ENCODE measurements at places on chromosomes 12 and 14.

DNA sequence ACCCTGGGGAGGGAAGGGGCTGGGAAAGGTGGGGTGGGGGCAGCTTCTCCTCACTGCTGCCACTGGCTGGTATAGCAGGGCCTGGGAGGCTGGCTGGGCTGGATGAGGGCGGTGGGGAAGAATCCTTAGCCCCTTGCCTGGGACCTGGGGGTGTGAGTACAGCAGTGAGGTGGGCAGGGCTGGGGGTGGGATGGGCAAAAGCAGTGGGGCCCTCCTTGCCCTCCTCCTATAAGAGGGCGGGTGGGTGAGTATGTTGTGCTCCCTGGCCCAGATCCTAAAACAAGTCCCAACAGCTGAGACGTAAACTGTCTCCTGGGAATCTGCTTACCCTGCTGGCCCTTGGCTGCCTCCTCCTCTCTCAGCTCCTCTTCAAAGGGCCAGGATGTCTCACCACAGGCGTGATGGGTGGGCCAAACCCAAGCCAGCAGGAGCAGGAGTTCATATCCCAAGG lies 2.2 kb downstream of the NCKAP5L start:
- DNase-seq: no peak

- DNase-seq: no peak
These were observed 127.5 kb downstream of the TMX1 start for GRCh38 chr14:51367600-51367931.

DNA sequence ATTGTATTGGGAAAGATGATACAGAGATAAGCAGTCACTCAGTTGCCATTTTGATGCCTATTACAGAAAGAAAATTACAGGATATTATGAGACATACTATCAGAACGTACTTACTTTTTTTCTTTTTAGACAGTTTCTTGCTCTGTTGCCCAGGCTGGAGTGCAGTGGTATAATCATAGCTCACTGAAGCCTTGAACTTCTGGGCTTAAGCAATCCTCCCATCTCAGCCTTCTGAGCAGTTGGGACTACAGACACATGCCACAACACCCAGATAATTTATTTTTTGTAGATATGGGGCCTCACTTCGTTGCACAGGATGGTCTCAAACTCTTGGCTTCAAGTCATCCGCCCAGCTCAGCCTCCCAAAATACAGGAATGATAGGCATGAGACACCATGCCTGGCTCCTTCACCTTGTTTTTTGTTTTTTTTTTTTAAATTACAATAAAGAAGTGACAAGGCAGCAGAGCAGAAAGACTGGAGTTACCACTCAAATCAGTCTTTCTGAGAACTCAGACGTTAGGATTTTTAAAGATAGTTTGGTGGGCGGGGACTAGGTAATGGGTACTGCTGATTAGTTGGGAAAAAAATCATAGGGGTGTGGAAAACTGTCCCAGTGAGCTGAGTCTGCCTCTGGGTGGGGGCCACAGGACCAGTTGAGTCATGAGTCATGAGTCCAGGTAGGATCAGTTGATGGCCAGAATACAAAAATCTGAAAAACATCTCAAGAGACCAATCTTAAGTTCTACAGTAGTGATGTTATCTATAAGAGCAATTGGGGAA lies 11.5 kb upstream of the CPM start:
- no peak for DNase-seq

- no peak for DNase-seq
These were observed 9.2 kb upstream of the CRIP2 start for GRCh38 chr14:105465209-105466031.

GRCh38 chr12:113658006-113658655 lies 186.5 kb upstream of the LHX5 start:
- DNase-seq: no peak

GRCh38 chr14:51776102-51776894 lies 84.1 kb upstream of the GNG2 start:
- no peak for DNase-seq

DNA sequence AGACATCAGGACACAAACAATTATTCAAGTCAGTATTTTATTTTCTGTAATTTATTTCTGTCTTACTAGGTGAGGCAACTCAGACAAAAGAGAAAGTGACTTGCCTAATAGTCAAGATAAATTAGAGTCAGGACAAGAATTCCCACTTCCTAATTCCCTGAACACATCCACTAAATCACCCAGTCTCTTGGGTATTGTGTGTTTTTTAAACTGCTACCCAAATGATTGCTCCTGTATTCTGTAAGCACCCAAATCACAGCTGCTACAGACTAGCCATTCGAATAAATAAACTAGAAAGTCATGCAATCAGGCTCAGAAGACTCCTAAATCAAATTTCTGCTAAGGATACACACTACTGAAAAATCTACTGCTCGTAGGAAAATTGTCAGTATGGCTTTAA lies 263.0 kb downstream of the DUSP6 start:
- no peak for DNase-seq

DNA sequence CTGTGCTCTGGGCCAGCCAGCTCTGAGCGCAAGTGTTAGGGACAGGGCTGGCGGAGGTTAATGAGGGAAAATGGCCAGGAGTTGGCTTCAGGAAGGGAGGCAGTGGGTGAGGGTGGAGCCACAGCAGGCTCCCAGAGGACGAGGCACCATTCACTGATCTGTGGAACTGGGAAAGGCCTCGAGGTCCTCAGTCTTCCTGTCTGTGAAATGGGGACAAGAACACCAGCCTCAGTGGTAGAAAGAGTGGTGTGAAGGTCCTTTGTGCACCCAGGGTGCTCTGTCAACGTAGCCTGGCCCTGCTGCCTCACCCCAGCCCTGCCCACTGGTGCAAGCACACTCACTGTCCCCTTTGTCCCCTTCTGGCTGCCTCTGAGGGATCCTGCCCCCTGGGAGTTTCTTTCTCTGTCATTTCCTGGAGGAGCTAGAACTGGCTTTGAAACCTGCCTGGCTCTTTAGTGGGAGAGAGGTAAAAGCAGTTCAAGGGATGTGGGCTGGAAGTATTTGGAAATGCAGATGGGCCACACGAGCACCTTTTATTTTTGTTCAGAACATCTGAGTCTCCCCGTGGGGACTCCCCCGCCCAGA lies 25.0 kb downstream of the SYNDIG1L start:
- no peak for DNase-seq

DNA sequence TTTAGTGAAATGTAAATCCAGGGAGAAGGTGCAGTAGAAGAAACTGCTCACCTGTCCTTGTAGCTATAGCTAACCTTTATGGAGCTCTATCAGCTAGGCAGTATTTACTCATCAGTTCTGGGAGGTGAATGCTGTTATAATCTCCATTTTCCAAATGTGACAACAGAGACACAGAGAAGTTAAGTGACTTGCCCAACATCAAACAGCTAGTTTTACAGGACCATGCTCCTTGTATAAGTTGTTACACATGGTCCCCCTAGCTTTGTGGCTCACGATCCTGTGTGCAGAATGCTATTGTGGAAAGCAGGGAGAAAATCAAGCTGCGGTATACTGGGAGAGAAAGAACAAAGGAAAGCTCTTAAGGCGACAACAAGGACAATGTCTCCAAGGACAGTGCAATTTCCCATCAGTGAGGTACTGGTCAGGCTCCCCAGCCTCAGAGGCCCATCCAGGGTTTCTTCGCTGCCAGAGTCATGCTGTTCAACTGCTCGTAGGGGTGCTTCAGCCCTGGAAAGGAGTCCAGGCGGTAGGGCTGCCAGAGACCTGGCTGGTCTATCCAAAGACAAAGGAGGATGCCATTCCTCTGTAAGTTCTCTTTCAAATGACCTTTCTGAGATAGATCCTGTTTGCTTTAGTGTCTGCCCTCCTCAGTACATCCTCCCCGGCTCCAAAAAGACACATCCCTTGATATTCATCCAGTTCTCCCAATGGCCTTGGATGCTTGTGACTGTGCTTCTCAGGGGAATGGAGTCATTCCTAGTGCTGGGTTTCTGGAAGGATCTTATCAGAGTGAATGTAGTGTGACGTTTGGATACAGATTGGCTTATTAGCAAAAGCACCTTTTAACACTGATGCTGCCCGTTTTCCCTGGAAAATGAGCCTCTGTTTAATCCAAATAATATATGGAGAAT lies 95.5 kb downstream of the ARF6 start:
- DNase-seq: no peak

GRCh38 chr14:75120541-75121291 lies 6.1 kb downstream of the NEK9 start:
- DNase-seq: no peak

DNA sequence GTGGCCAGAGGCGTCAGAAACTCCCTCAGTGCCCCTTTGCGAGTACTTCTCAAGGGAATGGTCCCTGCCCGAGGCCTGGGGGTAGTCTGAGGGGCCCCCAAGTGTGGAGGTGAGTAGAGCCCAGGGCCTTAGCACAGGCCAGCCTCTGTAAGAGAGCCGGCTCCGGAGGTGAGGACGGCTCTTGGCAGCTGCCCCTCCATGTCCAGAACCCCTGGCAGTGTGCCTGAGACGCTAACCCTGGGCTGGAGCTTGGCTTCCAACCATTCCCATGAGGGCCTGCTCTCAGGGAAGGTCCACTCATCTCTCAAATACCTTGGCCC lies 61.7 kb downstream of the PRMT8 start:
- DNase-seq: no peak

- DNase-seq: no peak
These were observed 306.1 kb downstream of the DAD1 start for GRCh38 chr14:22282949-22283348.

GRCh38 chr14:61710853-61711817 lies 15.8 kb downstream of the HIF1A start:
- no peak for DNase-seq

GRCh38 chr12:104712968-104713367 lies 245.1 kb downstream of the SLC41A2 start:
- DNase-seq: no peak

DNA sequence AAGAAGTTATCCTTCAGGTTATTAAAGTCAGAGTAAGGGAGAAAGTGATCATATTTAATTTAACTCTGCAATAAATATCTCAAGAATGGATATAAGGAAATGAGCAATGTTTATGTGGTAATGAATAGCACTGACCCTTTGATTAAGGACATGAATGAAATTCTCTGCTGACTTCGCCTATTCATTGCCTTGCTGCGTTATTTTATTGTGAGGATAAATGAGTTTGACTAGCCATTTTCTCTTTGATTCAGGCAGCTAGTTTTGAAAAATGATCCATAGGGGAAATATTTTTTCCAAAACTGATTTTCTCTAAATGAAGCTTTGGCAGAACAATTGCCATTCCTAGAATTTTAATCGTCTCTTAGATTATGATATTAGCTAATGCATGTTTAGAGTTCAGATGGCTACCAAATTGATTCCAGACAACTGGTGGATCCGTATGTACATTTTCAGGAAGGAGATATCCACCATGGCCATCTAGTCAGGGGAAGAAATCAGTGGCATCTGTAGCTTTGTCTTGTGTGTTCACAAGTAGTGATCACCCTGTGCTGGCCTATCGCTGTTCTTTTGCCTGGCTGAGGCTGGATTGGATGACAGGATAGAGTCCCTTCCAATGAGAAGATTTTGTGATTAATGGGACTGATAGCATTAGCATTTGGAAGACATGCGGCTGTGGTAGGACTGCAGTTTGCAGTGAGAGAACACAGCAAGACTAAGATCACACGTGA lies 302.3 kb upstream of the RGS6 start:
- DNase-seq: no peak

DNA sequence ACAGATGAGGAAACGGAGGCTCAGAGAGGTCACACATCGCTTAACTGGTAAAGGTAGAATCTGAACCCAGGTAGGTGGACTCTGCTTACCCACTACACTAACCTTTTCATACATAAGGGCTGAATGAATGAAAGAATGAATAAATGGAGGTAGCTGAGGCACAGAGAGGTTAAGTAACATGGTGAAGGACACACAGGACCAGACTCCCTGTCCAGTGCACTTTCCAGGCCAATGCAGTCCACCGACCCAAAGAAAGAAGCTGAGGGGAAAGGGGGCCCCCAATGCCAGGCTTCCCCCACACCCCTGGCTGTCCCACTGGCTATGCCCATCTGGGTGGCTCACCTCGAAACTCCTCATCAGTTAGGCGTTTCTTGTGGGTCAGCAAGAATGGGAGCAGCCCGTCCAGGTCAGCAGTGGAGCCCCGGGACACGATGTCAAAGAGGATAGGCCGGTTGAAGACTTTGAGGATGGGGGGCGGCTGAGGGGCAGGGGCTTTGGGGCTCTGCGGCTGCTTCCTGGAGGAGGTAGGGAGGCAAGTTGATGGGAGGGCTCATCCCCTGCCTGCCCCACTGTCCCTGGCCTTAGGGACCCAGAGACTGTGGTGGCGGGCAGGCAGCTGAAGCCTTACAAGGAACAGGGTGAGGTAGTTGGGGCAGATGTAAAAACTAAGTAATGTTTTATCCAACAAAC lies 25.1 kb downstream of the TRPV4 start:
- DNase-seq: no peak

- DNase-seq: no peak
These were observed 11.1 kb downstream of the SPTSSA start for GRCh38 chr14:34450958-34451357.

DNA sequence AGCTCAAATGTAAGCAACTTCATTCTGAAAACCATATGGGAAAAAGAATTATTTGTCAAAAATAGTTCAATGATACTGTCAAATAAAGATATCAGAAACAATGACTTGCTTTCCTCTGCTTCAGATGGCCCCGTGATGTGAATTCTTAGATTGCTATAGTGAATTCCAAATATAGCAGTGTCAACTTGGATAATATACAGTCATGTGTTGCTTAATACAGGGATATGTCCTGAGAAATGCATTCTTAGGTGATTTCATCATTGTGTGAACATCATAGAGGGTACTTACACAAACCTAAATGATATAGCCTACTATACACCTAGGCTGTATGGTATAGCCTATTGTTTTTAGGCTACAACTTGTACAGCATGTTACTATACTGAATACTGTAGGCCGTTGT lies 108.7 kb upstream of the MIS18BP1 start:
- no peak for DNase-seq

- DNase-seq: no peak
These were observed 4.5 kb upstream of the CDCA4 start for GRCh38 chr14:105025429-105025828.
